B cell (primary cell): ENCODE measurements at places on chromosomes 3 and 15. TPM values are rescaled to one million over a fixed set of nuclear protein-coding genes. Genes with fewer than 3 reads are reported as not detected.

GRCh38 chr3:99430348-99431134 lies 207.9 kb upstream of the COL8A1 start:
- DNase-seq: no peak

DNA sequence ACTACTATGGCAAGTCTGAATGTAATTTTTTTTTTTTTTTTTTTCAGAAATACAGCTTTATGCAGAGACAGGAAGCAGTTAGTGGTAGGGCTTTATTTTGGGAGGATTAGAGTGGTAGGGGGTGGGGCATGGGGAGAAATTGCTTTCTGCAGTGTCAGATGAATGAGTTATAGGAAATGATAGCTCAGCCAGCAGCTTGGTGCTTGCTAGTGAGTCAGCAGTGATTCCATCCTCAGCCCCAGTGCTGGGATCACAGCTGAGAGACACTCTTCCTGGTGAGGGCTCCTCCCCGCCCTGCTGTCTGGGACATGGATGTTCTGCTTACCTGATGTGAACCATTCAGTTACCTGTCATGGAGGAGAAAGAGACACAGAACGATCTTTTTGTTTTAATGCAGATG lies 39.6 kb downstream of the SEMA6D start:
- no peak for DNase-seq

PTPRG gene
- total RNA-seq: 0.97 and 1.3 TPM in 2 replicates

THOC7 gene
- 30.5 and 31.5 TPM in 2 replicates for total RNA-seq

DNA sequence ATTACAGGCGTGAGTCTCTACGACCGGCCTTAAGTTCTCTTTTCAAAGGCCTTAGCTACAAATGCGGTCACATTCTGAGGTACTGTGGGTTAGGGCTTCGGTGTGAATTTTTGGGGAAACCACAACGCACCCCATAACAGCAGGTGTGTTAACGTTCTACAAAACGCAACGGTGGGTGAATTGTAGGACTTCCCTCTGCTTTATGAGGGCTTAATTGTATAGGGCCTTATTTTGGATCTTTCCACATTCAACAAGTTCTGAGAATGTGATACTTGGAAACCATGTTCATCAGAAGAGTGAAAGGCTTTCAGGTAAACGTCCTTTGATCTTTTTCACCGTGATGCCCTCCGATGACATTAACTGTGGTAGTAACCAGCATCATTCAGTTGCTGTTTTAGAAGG lies 998.6 kb upstream of the CFAP20DC start:
- DNase-seq: no peak

- no peak for DNase-seq
Observed at GRCh38 chr3:3802046-3802445, 2.8 kb downstream of the LRRN1 start.

DNA sequence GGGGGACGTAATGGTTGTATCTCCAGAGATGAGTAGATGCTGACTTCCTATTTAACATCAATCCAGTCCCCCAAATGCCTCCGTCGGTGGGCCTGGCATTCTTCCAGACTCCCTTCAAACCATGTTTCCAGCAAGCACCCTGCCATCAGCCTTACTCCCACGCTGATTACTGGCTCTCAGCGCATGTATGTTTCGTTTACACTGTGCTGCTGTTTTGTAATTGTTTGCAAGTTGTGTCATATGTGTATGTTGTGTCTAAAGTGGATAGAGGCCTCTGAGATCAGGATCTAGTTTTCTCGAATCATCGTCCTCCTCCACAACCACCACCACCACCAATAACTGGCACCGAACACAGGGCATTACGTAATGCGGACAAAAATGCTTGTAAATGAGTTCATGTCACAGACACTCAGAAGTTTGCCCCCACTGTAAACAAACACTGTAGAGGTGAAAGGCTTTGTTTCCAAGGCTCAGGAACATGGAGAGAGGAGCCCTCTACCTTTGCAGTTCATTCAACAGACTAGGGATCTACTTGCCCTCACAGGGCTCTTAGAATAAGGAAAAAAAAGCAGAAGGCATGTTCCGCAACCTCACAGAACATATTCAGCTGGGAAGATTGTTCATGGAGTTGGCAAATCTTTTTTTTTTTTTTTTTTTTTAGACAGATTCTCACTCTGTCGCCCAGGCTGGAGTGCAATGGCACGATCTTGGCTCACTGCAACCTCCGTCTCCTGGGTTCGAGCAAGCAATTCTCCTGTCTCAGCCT lies 46.1 kb upstream of the SEMA4B start:
- no peak for DNase-seq

GRCh38 chr3:31924610-31925270 lies 56.3 kb downstream of the OSBPL10 start:
- DNase-seq: no peak

- DNase-seq: no peak
Observed at GRCh38 chr3:170745211-170745718, 124.7 kb downstream of the RPL22L1 start.

GRCh38 chr15:74535388-74536084 lies 5.5 kb upstream of the ARID3B start:
- DNase-seq: no peak

- DNase-seq: no peak
Observed at GRCh38 chr3:15528854-15529537, 7.5 kb upstream of the COLQ start.

- DNase-seq: peak; percentile 75
Observed at GRCh38 chr15:65032801-65033537, 3.5 kb upstream of the MTFMT start.

GRCh38 chr3:88410259-88410658 lies 260.5 kb downstream of the C3orf38 start:
- DNase-seq: no peak

FGD5 gene
- 0.12 TPM in 1 of 2 replicates, not detected in the other for total RNA-seq

- no peak for DNase-seq
Observed at GRCh38 chr15:66411190-66411589, 24.5 kb downstream of the MAP2K1 start.

PAQR9 gene
- not detected in 2 replicates for total RNA-seq

DNA sequence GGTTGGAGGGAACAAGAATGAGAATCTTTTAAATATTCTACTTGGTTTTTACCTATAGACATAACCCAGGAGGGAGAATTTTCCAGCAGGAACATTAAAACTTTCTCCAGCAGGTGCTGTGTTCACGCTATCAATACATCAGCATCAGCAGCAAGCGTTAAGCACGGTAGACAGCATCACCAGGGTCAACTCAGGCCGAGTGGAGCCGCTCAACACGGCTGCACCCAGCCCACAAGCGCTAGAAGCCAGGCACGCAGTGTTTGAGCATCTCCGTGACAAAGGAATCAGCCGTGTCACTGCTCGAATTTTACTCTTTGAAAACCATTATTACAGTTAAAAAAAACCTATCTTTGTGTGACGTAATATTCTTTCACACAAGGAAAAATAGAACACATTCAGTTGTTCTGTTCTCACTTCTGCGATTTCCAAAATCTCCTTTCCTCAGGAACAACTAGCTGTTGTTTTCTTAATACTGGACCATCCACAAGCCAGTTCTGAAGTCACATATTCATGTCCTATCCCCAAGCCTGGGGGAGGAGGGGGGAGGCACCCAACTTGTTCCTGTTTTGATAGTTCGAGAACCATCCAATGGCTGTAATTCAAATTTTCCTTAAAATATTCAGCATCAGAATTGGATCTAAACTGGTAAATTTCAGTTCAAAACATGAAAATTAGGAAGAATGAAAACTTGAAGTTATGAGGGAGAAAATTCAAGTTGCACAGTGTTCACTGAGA lies 77.9 kb downstream of the ADAMTS17 start:
- no peak for DNase-seq

DNA sequence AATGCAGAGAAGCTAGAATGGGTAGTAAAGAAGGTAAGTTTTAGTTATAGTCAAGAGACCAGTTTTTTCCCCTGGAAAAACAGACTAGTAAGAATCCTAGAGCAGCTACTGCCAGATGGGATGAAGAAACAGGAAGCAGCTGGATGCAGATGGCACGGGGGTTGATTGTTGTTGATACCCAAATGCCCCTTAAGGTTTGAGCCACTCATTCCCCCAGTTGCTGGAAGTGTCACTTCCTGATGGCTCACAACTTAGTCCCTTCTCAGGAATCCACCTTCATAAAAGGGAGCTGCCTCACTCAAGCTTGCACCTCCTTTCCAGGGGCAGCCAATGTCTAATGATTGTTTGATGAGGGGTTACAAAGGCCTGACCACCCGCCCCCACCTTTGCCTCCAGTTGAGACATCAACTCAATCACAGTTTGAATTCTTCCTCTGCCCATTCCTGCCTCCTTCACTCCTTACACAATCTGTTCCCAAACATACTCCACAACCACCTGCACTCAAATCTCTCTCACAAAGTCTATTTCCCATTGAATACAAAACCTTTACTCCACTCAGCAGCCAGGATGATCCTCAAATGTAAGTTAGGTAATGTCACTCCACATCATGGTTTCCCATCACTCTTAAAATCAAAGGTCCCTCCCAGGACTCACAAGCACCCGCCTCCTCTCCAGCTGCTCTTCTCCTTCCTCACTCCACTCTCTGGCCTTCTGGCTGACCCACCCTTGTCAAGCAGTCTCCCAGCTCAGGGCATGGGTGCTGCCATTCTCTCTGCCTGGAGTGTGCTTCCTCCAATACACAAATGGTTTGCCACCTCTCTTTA lies 450.1 kb upstream of the THBS1 start:
- no peak for DNase-seq

GRCh38 chr15:62057341-62057980 lies 2.8 kb downstream of the VPS13C start:
- no peak for DNase-seq

TMCO5A gene
- not detected in 2 replicates for total RNA-seq

DNA sequence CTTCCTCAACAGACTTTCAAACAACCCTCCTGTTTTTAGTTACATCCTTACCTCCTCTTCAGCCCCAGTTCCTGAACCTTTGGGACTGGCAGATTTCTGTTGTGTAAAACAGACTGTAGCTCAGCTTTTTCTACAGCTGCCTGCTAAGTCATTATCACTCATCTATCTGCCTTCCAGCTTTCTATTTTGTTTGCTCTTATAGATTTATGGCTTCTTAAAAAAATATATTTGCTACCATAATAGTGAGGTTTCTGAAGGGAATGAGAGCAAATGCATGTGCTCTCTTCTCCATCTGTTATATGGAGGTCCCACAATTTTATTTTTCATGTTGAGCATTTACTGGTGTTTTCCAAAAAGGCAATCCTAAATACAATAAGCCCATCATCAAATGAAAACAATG lies 18.2 kb upstream of the GJD2 start:
- DNase-seq: no peak

DNA sequence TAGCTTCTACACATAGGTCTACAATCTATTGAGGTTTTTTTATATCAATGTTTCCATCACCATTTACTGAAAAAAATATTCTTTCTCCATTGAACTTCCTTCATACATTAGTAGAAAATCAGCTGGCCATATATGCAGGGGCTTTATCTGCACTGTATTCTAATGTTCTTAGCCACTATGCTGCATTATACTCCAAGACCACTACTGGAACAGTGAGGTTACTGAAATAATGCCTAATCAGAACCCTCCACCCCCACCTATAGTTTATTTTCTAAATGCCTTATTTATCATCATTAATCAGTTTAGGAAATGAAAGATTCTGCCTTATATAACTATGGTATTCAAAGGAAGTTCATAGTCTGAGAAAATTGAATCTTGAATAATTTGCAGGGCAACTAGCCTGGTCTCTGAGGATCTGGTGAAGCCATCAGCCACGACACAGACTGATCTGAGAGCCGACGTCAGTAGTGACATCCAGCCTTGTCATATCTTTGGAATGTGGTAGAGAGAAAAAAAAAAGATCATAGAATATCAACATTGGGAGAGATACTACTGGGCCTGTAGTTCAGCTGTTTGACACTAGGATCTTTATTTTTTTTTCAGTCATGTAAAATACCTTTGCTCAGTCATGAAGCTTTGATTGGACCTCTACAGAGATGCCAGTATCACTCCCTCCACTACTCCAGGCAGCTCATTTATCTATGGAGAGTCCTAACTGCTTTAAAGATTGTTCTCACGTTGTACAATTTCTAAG lies 66.6 kb downstream of the P3H2 start:
- no peak for DNase-seq

SLC6A20 gene
- total RNA-seq: 0.32 TPM in 1 of 2 replicates, not detected in the other

DNA sequence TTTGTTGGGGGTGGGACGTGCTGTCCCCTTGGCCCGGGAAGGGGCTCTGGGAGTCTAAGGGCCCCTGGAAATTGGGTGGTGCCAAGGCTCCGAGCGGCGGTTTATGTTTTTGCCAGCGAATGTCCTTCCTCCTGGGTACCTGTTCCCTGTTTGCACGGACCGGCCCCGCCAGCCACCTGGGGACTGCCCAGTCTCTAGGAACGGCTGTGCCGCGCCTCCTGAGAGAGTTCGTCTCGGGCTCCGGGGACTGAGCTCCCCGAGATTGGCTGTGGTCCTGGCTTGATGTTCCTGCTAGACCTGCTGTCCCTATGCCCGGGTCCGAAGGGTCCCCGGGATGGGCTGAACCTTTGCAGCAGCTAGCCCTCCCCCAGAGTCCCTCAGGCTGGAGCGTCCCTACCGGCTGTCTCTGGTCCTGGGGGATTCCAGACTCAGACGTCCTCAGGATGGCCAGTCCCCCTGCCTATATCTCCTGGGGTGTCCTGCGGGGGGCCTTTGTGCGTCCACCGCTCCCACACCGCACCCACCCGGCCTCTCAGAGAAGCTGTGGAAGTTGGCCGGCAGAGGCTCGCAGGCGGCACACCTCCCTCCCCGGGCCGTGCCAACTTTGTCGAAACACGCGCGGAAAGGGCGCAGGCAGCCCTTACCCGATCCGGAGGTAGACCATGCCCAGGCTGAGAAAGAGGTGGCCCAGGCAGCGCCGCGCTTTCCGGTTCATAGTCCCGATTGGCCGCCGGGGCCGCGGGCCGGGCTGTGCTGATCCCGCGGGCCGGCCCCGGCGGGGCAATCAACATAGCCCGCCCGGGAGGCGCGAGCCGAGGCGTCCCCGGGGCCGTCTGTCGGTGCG lies 547 bp downstream of the WNT7A start:
- DNase-seq: peak; percentile 32

DNA sequence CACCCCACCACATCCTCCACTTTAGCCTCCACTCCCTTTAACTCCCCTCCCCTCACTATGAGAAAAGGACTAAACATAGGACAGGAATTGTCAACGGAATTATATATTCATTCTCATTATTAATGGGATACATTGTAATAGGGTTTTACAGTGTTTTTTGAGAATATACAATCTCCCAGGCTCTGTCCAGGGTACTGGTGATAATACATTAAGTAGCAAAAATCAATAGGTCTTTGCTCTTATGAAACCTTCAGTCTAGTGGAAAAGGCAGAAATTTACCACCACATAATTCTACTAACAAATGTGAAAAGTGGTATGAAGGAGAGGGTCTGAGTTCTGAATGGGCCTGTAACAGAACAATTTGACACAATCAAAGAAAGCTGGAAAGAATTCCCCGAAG lies 28.2 kb upstream of the IGSF11 start:
- no peak for DNase-seq

GRCh38 chr15:100291106-100291505 lies 50.7 kb downstream of the ADAMTS17 start:
- DNase-seq: no peak

GRCh38 chr3:112308151-112308911 lies 14.3 kb upstream of the SLC9C1 start:
- no peak for DNase-seq

- DNase-seq: no peak
Observed at GRCh38 chr3:153897025-153897723, 224.0 kb upstream of the ARHGEF26 start.
